ENCODE measurements at places on chromosomes 12 and 14.

DNA sequence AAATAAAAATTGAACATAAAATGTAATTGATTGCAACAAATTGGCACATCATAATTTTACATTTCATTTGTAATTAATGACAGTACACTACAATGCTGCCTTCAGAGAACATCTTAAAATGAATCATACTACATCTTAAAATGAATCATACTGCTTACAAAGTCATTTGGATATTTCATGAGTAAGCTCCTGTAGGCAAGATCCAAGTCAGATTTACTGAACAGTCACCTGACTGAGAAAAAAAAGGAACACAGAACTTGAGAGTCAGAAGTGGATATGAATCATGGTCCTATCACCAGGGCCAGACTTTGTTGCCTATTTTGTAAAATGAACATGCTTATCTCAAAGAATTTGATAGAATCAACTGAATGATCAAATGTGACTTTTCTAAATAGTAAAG lies 32.7 kb upstream of the FBLN5 start:
- DNase-seq: no peak

- no peak for DNase-seq
Measured at GRCh38 chr12:8603856-8604255, 8.8 kb downstream of the AICDA start.

DNA sequence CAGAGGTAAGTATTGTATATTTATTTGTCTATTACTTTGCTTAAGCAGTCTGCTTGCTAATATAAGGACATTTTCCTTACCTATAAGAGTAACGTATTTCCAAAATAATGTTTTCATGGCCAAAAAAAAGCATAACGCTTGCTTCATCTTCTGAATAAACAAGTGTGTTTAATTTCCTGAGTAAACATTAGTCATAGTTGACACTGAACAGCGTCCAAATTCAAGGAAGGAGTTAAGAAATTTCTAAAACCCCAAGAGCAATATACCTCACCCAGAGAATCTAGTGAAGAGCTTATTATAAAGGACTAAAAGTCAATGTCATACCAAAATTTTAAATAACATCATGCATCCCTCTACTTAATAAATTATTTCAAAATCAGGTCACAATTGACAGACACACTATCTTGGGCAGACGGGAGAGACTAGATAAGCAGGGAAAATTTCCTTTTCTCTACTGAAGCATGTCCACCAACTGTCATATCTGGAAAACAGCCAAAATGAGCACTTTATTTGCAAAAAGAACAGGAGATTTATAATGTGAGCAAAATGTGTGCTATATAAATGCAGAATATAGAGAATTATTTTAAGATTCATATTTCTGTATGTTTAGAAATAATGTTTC lies 25.1 kb downstream of the ANKS1B start:
- DNase-seq: no peak

- DNase-seq: no peak
Measured at GRCh38 chr12:47939009-47939601, 24.3 kb upstream of the TMEM106C start.

- DNase-seq: no peak
Measured at GRCh38 chr12:77231501-77231918, 166.1 kb upstream of the E2F7 start.

DNA sequence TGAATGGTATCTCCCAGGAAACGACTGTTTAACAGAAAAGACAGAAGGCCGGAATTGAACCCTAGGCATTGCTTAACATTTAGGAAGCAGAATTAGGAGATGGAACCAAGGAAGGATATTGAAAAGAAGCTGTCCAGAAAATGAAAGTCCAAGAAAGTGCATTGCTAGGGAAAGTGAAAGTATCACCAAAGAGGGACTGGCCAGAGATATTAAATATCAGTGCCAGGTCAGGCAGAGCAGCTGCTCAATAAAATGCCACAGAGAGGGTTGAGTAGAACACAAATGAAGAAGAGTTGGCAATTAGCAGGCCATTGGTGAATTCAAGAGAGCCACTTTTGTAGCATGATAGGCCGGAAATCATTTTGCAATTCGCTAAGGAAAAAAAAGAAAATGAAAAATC lies 101.6 kb downstream of the CFAP54 start:
- DNase-seq: no peak

- DNase-seq: no peak
Measured at GRCh38 chr12:7972734-7973456, 36.9 kb upstream of the SLC2A3 start.

DNA sequence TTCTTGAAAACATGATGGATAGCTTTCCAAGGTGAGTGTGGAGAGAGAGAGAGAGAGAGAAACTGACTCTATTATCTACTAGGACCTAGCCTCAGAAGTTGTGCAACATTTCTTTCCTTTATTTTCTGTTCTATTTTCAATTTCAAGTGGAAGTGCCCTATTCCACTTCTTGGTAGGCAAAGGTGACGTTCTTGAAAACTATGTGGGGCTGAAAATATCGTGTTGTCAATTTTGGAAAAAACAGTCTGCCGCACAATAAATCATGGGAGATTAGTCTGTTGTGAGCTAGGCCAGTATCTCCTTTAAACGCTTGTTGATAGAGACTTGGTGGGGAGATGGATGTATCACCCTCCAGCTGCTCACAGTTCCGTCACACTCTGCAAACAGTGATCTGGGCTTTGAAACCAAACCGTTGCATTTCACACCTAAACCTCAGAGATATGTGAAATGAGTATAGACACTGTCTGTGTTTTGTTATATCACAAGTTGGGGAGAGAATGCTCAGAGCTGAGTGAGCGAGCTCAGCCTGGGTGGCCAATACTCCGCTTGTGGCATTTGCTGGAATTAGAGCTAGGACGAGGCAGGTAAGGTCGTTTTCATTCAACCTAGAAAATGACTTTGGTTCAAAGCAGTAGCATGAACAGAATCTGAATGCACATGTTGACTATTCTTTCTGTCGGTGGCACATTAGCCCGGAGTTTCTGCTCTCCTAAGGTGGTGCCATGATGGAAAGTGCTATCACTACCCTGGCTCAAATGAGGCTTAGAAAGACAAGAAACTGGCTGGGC lies 75.1 kb upstream of the ST8SIA1 start:
- DNase-seq: peak; percentile 66

DNA sequence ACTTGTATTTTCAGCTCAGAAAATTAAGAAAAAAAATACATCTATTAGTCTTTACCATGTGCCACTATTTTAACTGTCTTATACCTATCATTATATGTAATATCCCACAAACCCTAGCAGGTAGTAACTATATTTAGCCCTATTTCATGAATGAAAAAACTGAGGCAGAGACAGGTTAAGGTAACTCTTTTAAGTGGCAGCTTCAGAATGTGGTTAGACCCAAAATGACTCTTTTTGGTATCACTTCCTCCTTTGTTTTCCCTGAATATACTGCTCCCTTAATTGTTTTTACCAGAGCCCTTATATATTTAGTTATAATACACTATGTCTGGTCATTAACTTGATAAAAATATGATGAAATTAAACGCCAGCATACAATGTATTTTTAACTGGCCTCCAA lies 235.6 kb upstream of the RPL10L start:
- no peak for DNase-seq

- DNase-seq: no peak
Measured at GRCh38 chr12:132398386-132398991, 69.1 kb upstream of the GALNT9 start.

DNA sequence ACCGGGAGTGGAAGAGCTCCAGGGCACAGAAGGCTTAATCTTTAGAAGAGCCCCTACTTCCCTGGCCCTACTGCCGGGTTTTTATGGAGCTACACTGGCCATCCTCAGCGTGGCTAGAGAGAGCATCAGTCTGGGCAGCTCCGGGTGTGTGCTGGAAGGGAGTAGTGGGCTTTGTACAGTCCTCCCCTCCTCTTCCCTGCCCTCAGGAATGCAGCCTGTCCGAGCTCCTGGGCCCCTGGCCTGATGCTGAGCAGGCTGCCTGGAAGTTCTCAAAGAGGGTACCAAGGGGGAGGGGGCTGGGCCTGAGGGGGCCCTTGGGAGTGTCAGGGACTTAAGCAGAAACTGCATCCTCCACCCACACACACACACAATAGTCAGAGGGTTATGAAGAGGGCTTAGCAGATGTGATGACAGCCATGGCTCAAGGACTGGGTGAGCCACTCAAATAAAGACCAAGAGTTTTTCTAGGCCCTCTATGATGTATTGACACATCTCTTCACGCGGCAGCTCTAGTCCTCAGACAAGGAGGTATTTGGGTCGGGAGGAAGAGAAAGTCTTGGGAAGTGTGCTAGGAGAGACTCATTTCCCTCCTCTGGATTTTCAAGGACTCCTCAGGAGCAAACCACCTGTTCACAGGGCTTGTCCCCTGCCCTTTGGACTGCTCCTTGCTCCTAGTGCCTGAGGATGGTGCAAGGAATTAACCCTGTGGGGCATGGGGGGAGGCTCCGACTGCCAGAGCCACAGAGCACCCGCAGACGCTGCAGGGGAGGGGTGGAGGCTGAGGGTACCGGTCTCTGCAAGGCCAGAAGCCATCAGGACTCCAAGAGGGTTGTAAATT lies 16.5 kb upstream of the FIGNL2 start:
- no peak for DNase-seq

DNA sequence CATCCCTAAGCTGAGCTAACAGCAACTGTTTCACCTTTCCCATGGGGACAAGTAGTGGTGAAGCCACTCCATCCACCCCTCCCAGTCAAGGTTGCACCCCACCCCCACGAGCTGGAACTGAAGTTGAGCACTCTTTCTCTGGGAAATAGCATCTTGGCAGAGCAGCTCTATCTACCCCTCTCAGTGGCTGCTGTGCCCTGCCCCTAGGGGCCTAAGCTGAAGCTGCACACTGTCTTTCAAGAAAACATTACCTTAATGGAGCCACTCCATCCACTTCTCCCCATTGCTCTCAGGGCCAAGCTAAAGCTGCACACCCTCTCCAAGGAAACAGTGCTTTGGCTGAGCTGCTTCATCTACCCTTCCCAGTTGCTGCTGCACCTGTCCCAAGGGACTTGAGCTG lies 170.6 kb upstream of the CCDC196 start:
- DNase-seq: no peak

DNA sequence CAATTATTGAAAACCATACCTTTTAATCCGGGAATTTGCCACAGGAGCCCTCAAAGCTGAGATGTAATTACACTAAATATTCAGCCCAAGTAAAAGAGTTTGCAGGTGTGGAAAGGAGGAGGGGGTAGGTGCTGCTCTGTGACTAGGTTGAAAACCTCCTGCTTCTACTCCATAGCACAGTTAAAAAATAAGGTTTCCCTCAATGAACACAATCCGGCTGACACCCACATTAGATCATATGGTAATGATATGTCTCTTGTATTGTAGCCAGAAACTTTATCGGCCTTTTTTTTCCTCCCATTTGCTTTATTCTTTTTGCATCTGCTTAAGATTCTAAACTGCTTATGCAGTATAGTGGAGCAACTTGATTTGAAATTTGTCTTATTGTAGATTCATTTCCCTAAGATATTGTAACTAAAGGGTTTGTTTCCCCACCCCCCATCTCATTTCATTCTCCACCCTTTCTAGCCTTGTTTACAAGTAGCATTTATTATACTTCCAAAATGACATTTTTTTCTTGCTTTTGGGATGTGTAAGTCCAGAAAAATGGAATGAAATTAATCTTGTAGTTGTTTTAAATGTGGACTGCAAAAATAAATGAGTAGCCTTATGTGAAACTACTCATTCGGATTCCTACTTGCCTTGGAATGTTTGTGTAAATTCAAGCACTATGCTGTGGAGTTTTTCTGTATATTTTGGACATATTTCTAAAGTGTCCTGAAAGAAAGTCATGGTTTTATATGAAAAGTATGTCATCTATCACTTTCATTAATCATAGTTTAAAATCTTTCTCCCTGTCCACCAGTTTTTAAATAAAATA lies at the start of gene DCN:
Gene DCN (minus strand): TSS at position 182 of the 820 bp plus-strand sequence. CDS start 4,265 bp downstream, outside the sequence.
- DNase-seq: no peak

DNA sequence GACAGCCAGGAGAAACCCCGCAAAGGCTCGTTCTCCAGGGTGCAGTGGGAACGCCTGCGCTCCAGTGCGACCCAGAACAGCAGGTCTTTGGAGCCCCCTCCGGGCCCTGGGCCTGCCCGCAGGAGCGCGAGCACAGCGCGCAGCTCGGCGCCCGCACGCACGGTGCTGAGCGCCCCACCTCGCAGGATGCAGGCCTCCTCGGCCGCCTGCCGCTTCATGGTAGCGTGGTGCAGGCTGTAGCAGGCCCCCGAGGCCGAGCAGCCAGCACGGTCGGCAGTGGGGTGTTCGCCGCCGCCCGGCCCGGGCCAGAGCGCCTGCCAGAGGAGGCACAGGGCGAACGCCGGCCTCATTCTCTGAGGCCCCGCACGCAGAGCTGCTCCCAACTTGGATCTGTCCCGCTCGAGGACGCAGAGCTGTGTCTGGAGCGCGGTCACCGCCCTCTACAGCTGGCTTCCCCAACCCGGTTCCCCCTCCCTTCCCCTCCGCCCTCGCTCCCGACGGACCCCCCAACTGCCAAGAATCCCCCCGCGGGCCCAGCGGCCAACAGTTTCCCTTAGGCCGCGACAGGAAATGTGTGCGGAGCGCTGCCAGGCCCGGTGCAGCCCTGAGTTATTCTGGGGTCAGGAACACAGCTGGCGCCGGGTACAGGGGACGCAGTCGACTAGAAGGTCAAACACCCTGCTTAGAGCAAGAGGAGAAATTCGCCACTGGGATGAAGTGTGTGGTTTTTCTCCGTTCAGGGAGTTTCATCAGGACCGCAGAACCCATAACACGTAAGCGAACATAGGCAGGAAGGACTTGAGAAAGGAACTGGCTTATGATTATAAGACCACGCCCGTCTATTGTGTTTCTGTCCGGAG lies at the start of gene CLEC14A:
Gene CLEC14A (minus strand): TSS at position 421 of the 860 bp plus-strand sequence. CDS start 71 bp downstream, at position 350.
- peak; percentile 15 for DNase-seq

- DNase-seq: no peak
Measured at GRCh38 chr12:5972387-5972786, 27.3 kb upstream of the ANO2 start.

DNA sequence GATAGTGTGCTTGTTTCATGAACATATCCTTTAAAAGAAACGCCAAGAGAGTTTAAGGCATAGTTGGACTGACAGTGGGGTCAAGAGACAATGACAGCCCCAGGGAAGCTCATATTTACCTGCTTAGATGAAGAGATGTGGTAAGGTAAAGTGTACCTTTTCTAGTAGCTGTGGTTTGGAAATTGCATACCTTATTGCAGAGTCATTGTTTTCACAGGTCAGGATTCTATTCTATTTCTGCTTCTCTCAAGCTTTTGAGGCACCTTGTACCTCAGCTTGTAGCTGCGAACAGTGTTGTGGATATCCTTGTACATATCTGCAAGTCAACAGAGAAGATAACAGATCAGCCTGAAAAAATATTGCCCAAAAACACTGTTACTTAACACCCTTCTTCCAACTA lies 47.7 kb downstream of the ATP6V1D start:
- no peak for DNase-seq

DNA sequence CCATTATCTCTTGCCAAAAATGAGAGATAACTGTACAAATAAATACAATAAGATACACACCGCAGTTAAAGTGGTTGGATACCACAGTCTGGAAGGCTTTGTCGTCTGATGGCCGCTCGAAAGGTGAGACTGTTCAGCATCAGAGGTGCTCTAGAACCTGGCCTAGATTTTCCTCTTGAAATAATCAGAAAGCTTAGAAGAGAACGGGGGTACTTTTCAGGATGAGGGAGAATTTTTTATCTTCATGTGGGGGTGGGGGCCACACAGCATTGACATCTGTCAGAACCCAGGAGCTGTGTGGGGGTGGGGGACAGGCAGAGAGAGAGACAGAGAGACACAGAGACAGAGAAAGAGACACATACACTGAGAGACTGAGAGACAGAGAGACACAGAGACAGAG lies 90.5 kb downstream of the GALNT9 start:
- no peak for DNase-seq
